ENCODE measurements at places on chromosomes 1 and 21.
A peak's percentile ranks its signal among the peaks of the same experiment; 100 is the strongest.

DNA sequence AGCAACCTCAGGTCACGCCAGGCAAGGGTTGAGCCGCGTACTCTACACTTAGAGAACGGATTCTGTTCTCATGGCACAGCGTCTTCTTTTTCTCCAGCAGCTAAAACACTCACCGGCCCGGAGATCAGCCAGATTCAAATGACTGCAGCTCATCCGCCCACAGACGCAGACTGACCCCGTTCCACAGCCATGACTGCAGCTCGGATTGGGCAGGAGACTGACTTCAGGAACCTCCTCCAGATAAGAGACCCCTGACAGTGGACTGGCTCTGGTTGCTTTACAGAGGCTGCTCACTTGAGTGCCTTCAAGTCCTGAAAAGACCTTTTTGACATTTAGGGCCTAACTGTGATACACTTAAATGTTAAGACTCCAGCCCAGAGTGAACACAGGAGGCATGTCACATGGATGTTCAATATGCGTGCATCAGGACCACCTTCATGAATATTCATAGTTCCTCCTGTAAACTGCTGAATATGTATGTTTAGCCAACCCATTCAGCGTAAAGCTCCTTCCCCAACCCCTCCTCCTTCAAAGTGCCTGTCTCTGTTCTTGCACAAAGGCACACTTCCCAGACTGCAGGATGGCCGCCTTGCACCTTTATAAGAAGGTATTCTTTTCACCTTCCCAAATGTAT, 42.6 kb downstream of the BACE2 start:
- no peak for DNase-seq

DNA sequence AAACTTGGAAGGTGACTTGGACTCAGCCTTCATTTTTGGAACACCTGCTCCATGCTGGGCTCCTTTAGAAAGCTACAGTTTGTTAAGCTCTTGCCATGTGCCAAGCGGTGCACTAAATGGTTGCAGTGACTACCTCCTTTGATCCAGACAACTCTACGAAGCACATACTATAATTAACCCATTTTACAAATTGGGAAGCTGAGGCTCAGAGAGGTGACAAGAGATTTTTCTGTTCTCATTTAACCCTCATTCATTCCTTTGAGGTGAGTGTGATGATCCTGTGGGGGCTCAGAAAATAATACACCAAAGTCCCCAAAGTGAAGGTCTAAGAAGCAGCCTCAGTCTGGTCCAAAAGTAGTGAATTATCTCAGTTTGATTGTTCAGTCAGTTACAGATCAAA, 1.6 kb upstream of the PAQR7 start:
- no peak for DNase-seq

GRCh38 chr1:245829194-245829593, 674.4 kb downstream of the KIF26B start:
- no peak for DNase-seq

DNA sequence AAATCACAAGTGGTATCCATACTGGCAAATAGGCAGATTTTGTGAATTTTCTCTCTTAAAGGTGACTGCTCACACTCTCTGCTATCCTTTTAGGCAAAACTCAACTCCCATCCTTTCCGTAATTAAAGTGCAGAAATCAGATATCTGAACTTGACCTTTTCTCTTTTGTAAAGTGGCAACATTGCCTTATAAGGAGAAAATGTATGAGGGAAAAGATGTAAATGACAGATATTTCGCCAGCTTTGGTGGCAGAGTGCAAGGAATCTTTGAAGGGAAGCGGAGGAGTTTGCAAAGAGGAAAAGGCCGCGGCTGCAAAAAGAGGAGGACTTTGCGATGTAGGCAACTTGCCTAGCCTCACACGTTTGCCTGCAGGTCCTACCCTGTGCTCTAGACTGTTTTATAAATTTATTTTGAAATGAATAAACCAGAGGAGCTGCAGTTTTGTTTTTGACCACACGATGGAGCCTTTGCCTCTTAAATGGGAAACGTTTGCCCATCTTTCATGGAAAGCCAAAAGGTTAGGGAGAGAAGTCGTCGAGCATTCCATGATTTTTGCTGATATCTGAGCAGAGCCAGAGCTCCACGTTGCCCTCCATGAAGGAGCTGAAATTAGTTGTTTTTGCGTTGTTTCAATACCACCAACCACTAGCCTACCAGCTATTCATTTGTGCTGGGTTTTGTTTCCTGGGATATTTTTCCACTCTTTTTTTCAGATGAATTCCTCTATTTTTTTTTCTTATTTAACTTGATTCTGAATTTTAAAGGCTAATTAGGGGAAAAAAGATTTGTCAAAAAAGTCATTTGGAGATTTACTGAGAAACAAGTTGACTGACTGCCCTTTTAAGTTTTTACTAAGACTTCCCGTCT, 242.3 kb downstream of the LMX1A start:
- peak; percentile 32 for DNase-seq

- DNase-seq, result no peak
Observed at GRCh38 chr1:234486858-234487840, 8.2 kb upstream of the TARBP1 start.

GRCh38 chr1:233424779-233425178, 97.3 kb downstream of the MAP3K21 start:
- peak; percentile 12 for DNase-seq

DNA sequence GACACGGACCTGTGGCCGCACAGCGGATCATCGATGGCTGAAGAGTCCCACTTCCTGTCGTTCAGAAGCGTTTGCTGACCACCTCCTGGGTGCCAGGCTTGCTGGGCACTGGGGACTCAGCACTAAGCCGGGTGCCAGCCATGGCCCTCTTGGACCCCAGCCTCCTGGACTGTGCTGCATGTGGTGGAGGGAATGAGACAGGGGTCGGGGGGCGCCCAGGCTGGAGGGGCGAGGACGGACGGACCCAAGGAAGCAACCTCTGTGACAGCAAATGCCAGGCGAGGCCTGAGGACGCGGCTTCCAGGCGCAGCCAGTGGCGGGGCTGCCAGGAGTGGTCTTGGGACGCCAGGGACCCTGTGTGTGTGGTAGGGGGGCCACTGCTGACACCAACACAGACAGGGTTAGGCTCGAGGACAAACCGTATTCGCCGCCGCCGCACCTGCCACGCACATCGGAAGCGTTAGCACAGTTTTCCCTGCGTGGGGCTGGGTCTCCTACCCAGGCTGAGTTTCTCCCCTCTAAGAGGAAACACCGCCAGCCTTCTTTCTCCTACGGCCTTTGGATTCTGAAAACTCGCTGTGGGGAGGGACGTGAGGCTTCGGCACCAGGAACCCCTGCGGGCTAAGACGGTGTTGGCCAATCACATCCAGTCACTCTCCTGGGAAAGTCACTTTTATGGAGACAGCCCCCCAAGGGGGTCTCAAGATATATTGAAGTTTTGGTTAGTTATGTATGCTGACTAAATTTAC, 3.1 kb upstream of the MXRA8 start:
- DNase-seq, result no peak

DNA sequence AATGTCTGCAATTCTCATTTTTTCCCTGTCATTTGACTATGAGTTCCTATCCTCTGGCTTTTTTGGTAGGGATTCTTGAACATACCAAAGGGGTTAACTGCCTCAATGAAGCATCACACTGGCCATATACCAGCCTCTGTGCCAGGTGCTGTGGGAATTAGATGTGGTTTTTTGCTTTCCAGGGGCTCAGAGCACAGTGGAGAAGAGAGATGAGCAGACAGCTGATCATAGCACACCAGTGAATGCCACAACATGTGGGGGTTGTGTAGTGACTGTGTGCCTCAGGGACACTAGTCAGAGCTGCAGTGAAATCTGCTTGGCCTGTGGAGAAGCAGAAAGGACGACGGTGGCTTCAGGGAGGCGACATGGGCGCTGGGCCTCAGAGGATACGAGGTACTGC, 30.8 kb downstream of the HLX start:
- no peak for DNase-seq

DNA sequence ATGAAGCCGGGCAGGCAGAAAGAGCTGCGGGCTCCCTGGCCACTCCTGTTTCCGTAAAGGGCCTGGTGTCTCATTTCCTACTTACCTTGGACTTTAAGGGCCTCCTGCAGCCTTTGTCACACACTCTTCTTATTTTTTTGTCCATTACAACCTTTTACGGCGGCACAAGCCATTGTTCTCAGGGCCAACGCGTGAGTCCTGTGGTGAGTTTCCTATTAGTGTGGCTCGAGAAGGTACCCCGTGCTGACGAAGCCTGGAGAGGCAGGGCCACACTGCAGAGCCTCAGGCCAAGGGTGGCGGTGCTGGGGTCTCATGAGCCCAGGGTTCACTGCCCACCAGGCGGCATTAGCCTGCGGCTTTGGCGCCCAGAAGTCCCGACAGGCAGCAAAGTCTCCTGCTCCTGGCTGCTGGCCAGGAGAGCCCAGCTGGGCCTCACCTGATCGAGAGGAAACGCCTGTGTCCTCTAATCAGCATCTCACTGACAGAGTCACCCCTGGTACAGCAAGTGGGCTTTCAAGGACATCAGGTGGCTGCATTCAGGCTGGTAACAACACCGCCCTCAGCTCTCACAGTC, 62.0 kb downstream of the SIK1 start:
- DNase-seq, result no peak

- DNase-seq, result no peak
Observed at GRCh38 chr1:61781151-61781550, 38.9 kb downstream of the PATJ start.

DNA sequence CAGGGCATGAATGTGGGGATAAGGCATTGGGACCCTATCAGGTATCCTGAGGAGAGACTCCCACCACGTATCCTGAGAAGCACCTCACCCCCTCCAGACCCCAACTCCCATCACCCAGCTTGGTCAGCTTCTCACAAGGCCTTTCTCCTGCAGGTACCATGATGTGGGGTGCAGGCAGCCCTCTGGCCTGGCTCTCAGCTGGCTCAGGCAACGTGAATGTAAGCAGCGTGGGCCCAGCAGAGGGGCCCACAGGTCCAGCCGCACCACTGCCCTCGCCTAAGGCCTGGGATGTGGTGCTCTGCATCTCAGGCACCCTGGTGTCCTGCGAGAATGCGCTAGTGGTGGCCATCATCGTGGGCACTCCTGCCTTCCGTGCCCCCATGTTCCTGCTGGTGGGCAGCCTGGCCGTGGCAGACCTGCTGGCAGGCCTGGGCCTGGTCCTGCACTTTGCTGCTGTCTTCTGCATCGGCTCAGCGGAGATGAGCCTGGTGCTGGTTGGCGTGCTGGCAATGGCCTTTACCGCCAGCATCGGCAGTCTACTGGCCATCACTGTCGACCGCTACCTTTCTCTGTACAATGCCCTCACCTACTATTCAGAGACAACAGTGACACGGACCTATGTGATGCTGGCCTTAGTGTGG, 1.3 kb downstream of the GPR3 start:
- no peak for DNase-seq

GRCh38 chr1:233379869-233380438, 52.4 kb downstream of the MAP3K21 start:
- no peak for DNase-seq

DNA sequence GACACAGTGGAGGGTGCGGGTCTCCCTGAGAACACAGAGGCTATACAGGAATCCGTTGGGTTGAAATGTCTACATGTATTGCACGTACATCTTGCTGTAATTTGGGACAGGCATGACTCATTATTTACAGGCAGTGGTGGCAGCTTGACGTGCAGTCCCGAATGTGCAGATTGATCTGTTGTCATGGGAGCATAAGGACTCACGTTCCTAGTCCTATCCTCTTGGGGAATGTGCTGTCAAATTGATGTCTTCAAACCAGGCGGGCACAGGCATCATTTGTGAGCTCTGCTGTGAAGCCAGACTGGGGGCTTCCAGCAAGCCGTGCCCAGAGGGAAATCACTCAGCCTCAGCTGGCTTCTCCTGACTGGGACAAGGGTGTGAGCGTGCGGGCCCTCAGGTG, 40.5 kb downstream of the S100B start:
- DNase-seq, result no peak

DNA sequence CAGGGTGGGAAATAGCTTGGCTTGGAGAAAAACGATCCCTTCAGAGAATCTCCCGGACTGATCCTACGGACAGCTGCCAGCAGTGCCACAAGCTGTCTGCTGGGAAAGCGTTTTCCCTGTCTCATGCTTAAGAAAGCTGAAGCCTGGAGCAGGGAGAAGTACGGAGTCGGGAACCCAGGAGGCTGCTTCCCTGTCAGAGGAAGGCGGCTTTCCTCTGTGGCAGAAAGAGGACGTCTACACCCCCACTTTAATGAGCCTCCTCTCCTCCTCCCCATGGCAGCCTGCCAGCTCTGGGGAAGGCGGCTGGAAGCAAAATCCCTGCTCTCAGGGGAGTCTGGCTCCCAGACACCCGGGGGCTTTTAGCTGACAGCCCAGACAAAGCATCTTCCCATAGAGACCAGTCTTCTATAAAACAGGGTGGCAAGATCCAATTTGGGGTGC, 7.3 kb downstream of the KIF21B start:
- DNase-seq, result no peak

GRCh38 chr1:45545019-45545493, 5.6 kb upstream of the AKR1A1 start:
- DNase-seq, result no peak

DNA sequence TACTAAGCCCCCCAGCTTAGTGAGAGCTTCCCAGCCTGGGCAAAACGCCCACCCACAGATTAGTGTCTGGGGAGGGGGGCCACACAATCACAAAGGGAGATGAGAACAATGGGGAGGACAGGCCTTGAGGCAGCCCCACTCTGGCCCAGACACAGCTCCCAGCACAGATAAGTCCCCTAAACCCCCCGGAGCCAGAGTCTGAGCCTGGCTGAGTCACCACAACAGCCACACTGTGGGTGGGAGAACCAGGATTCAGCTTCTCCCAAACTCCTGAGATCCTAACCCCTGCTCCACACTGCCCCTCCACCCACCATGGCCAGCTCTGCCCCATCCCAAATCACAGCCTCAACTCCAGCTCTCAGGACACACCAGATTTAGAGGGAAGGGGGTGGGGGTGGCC, 4.2 kb downstream of the NECTIN4 start:
- DNase-seq, result no peak

DNA sequence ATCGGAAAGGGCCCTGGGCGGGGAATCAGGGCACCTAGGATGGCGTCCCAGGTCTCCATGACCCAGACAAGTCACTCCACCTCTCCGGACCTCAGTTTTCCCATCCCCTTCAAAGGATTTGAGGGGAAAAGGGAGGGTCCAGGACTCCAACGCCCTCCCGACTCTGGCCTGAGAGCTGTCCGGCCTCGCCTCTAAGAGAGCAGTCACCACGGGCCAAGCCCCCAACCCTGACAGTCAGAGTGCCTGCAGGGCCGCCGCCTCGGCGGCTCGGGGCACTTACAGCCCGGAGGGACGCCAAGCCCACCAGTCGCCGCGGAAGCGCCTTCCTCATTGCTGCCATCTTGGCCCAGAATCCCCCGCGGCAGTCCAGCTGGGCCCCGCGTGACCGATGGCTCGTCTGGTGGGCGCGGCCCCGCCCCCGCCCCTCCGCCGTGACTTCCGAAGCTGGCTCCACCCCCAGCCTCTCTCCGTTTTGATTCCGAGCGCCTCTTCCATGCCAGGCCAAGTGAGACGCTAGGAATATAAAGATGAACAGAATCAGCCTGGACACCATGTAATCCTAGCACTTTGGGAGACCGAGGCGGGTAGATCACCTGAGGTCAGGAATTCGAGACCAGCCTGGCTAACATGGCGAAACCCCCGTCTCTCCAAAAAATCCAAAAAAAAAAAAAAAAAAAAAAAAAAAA, at the start of gene HMGCL:
Gene HMGCL, minus strand, starts transcription at position 354 of the 686 bp plus-strand sequence. Its CDS starts 14 bp downstream, at position 340.
- peak; percentile 71 for DNase-seq

GRCh38 chr21:31176080-31176551, 137.8 kb upstream of the KRTAP19-8 start:
- DNase-seq, result no peak

- DNase-seq, result no peak
Observed at GRCh38 chr21:44886113-44887075, 12.9 kb upstream of the PTTG1IP start.

GRCh38 chr1:150992626-150993025, 10.5 kb downstream of the ANXA9 start:
- no peak for DNase-seq

All from Caki2 (cell line).